ENCODE measurements at places on chromosomes 5 and 9.

DNA sequence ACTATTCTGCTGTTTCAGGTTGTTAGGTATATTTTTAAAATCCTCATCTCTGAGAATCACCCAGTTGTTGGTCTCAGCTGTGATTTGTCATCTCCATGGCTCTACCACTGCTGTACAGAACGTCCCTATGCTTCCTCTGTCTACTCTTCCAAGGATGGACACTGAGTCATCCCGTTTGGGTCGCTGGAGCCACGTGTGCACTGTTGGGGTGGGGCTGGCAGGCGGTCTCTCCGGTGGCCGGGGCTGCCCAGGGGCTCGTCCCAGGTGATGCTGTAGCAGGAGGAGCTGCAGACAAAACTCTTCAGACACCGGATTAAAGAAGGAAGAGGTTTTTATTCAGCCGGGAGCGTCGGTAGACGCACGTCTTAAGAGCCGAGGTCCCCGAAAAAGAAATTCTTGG is 16.9 kb downstream of the LCN9 start:
- no peak for DNase-seq

- DNase-seq, result no peak
Observed at GRCh38 chr9:126763130-126763764, 41.6 kb upstream of the ZBTB43 start.

- no peak for DNase-seq
Observed at GRCh38 chr5:164353155-164353554, 847.7 kb downstream of the MAT2B start.

- DNase-seq, result peak; percentile 69
Observed at GRCh38 chr5:169302491-169303118, 1.7 kb upstream of the SLIT3 start.

DNA sequence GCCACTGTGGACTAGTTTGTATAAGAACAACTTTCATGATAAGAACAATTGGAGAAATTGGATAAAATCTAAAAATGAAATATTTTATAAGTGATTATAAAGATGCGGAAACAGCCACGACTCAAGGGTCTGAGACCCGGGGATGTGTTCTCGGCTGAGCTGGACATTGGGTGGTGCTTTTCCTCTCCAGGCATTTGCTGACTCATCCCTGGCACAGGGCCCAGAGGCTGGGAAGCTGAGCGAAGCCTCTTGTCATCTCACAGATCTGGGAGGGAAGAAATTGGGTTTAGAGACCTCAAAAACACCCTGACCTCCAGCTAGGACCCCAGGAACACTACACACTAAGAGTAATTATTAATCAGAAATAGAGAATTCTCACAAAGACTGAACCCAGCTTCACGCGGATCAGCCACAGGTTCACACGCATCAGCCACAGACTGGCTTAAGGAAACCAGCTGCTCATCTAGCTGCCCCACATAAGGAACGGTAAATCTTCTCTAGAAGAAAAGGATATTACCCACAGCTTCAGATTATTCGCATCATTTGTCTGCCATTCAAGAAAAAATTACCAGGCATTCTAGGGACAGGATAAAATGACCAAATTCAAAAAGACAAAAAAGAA is 2.8 kb upstream of the OR2V1 start:
- DNase-seq, result no peak

DNA sequence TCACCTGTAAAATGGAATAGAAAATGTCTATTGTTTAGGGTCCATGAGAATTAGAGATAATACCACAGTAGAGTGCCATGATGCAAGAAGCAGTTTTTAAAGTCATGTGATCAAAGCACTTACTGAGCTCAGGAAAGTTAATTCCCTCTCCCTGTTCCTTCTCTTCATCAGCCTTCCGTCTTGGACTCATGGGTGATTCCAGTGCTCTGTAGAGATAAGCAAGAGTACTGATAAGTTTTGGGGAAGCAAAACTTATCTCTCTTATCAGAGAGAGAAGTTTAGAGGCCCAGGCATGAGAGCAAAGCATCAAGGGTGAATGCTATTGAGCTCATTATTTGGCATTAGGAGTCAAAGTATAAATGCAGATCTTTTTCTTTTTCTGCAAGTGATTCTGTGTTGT is 410.1 kb downstream of the AGTPBP1 start:
- DNase-seq, result no peak

GRCh38 chr5:132426525-132427138 is 57.1 kb downstream of the SLC22A5 start:
- DNase-seq, result no peak

DNA sequence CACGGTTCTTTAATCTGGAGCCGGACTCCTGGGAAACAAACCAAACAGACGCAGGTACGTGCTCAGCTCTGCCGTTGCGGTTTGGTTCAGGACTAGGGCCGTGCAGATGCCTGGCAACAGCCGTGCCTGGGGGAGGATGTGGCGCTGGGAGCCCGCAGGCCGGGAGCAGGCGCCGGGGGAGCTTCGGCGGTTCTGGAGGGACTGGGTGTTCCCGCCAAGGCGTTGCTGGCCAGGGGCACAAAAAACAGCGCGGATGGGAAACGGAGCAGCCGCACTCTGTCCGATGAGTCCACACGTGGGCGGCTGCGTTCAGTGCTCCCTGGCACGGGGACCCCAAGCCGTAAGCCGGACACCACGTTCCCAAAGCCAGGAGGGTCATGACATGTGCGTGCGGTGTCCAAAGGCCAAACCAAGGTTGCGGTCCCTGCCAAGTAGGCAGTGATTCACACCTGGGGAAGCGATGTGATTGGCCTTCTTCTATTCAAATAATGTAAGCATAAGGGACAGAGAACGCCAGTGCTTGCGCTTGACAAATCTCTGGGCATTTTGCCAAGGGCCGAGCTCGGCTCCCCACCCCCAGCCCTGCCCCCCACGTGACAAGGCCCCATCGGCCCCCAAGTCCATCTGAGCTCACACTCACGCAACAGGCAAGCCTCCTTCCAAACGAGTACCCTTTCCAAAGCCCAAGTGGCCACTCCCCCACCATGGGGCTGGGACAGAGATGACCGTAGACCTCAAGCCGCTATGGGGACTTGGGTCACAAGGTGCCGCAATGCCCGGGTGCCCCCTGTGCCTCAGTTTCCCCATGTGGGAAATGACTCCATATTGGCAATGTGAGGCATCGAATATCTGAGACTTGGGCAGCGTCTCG is 49.7 kb upstream of the NKD2 start:
- DNase-seq, result no peak

- no peak for DNase-seq
Observed at GRCh38 chr5:125813221-125813974, 609.8 kb upstream of the GRAMD2B start.

DNA sequence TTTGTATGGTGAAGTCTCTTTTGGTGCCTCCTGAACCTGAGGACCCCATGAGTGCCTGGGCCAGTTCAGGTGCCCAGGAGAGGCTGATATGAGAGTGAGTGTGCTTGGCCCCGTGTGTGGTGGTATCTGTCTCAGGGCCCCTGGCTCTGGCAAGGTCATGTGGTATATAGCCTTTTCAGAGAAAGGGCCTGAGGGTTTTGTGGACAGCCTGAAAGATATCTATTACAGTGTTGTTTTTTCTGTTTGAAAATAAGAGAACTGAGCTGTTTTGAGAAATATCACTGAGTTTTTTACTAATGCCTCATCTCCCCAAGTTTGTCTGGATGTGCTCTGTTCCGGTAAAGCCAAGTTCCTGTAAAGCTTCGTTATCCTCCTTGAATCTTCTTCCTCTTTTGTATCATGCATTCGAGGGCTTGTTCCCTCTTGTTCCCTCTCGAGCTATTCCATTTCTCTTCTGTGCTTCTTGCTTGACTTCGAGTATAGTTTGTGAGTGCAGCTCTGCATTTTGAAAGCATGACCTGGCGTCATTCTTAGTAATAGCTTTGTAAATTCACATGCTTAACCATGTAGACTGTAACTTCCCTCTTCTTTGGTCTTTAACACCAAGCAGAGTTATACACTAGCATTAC is 122.3 kb downstream of the MAST4 start:
- no peak for DNase-seq
